Skeletal muscle tissue (tissue), 5 donors: ENCODE measurements at places on chromosomes 6 and 20. TPM values are rescaled to one million over a fixed set of nuclear protein-coding genes. Genes with fewer than 3 reads are reported as not detected.

Gene LRFN2
- total RNA-seq = not detected

Gene BPIFA1
- not detected for total RNA-seq

Gene SLC12A5
- total RNA-seq = not detected

Gene GSTA3
- not detected for total RNA-seq

Gene NKX2-4
- total RNA-seq = not detected

Gene SALL4
- total RNA-seq = 0.52 TPM

Gene DEFB110
- total RNA-seq = not detected

Gene BPI
- 1.0 TPM for total RNA-seq

Gene RAB44
- total RNA-seq = not detected

Gene PLEKHG1
- 13.6 TPM for total RNA-seq

Gene EEF1A1
- 25,587 TPM for total RNA-seq

Gene GPR6
- not detected for total RNA-seq

Gene VIP
- total RNA-seq = not detected

Gene BCAS1
- total RNA-seq = 2.1 TPM

Gene CST7
- total RNA-seq = 1.0 TPM

Gene RNF182
- under 0.01 TPM for total RNA-seq
